CD14-positive monocyte (primary cell): ENCODE measurements at places on chromosomes 5 and 9. TPM values are rescaled to one million over a fixed set of nuclear protein-coding genes. Genes with fewer than 3 reads are reported as not detected.

GRCh38 chr9:105880517-105880916, 186.2 kb downstream of the TMEM38B start:
- DNase-seq = no peak

DNA sequence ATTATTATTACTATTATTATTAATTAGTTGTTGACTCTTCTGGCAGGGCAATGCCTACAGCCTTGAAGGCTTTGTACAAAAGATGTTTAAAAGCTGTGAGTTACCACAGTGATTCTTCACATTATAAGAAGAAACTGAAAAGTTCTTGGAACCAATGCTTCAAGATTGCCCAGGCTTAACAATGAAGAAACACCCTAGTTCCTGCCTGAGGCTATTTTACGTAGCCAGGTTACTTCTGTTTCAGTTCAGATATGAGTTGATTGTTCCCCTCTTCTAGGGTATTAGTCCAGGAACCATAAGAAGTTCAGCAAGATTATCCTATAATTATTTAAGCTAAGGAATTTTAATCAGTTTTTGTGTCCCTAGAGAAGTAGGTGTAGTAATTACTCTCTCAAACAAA, 154.6 kb upstream of the CDH12 start:
- no peak for DNase-seq

DNA sequence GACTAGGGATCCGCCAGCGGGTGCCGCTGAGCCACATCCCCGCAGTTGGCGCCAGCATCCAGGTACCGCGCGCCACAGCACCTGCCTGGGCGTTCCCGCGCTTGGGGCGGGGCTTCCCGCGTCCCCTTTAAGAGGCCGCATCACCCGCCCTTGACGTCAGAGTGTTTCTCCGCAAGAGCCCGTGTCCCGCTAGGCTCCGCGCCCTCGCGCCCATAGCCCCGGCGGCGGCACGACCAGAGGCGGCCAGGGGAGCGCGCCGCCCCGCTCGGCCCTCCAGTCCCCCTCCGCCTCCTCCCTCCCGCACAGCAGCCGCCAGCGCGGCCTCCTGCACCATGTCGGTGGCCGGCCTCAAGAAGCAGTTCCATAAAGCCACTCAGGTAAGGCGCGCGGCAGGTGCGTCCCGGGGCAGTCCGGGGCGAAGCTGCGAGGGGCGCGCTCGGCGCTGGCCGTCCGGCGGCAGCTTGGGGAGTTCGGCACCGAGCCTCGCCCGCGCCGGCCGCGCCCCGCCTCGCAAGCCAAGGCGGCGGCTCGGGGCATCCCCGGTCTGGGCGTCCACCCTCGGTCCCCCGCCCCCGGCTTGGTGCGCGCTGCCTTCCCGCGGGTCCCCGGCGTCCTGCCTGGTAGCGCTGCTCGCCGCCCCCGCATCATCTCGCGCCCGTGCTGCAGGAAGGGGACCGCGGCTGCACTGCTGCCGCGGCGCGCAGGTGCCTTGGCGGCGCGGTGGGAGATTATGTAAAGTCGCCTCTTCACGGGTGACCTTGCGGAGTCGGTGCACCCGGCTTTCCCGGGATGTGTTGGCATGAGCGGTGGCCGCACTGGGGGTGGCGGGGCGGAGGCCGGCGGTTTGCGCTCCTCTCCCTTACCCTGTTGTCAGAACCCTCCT, at the start of gene SH3GL2:
TSS of gene SH3GL2 (plus strand) at position 156 of the 883 bp plus-strand sequence.
- DNase-seq = no peak

Gene NR2F1-AS1
- not detected for polyA plus RNA-seq

Gene PCA3
- not detected for polyA plus RNA-seq
